Activated CD8-positive, alpha-beta memory T cell treated with anti-CD3 and anti-CD28 coated beads, Interleukin-2, amount 10 ng/mL, durations not matched to agents 7 days and 5 days (primary cell): ENCODE measurements at places on chromosomes 7 and 10. TPM values are rescaled to one million over a fixed set of nuclear protein-coding genes. Genes with fewer than 3 reads are reported as not detected.

The SPDYE6 gene
- total RNA-seq: not detected

The INA gene
- 0.70 TPM for total RNA-seq

The CYP26A1 gene
- total RNA-seq: not detected

The PCGF5 gene
- 41.7 TPM for total RNA-seq

The KIAA1217 gene
- total RNA-seq: 0.70 TPM

The UNCX gene
- total RNA-seq: not detected

The CCDC3 gene
- 0.12 TPM for total RNA-seq

The TMEM225B gene
- total RNA-seq: 2.3 TPM

DNA sequence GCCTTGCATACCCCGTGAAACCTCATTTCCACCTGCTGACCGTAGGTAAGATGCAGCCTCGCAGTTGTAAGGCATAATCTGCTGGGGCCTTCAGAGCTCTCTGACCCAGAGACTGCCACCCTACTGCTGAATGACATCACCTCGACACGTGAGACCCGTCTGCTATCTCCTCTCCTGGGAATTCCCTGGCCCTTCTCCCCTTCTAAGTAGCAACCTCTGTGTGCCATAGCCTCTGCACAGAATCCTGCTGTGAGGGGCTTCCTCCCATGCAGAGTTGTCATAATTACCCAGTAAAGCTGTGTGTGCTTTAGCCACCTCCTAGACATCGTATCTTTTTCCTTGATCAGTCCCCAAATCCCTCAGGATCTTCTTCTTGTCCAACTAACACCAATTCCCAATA, 106.7 kb downstream of the CACNB2 start:
- H3K4me3 ChIP-seq: no peak overlapping the region
- H3K36me3 ChIP-seq: no peaks in the 10 kb centered on the region
- H3K27me3 ChIP-seq: no peaks in the 10 kb centered on the region
- H3K4me1 ChIP-seq: no peaks in the 10 kb centered on the region

GRCh38 chr10:104925232-104925851, 284.3 kb downstream of the SORCS3 start:
- H3K4me1 ChIP-seq: no peaks in the 10 kb centered on the region
- no peak overlapping the region for H3K27ac ChIP-seq
- DNase-seq: no peak
- no peak overlapping the region for H3K4me3 ChIP-seq

DNA sequence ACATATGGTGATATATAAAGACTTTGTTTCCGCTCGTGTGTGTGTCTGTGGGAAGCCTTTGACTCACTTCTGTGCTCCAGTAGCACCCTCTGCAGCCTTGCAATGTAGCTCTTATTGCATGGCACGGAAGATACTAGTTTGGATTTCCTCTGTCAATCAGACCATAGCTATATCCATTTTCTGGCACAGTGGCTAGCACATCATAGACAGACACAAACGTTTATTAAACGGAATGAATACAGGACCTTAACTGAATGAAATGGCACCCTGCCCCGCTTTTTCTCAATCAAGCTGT, 124.0 kb upstream of the PTPN20 start:
- DNase-seq: peak; percentile 76
- peak overlapping the region; percentile 62 for H3K27ac ChIP-seq
- H3K4me3 ChIP-seq: peak overlapping the region; percentile 84
- H3K27me3 ChIP-seq: peaks cover 6% of the 10 kb centered on the region
- H3K4me1 ChIP-seq: peaks cover 8% of the 10 kb centered on the region

DNA sequence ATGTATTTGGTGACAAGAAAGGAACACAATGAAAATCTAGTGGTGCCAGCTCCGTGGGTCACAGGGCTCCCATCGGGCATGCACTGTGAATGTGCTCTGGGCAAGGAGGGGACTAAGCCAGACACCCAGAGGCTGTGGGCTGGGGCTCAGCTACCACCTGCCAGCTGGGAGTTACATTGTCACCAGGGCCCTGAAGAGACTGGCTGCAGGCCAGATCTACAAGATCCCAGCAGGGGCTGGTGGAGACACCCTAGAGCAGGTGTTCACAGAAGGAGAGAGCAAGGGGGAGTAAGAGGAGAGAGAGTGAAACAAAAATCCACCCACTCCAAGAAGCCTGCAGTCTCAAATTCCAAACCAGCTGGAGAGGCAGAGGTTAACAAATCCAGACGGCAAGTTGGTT, 116.6 kb upstream of the ADCY1 start:
- no peak for DNase-seq
- H3K27ac ChIP-seq: no peak overlapping the region
- H3K4me1 ChIP-seq: no peaks in the 10 kb centered on the region
- H3K4me3 ChIP-seq: no peak overlapping the region
- H3K36me3 ChIP-seq: no peaks in the 10 kb centered on the region

GRCh38 chr7:140402178-140402835, 1.6 kb upstream of the RAB19 start:
- H3K27ac ChIP-seq: peak overlapping the region; percentile 73
- no peak for DNase-seq
- H3K4me3 ChIP-seq: peak overlapping the region; percentile 28
- H3K27me3 ChIP-seq: no peaks in the 10 kb centered on the region
- peaks cover 47% of the 10 kb centered on the region for H3K4me1 ChIP-seq

DNA sequence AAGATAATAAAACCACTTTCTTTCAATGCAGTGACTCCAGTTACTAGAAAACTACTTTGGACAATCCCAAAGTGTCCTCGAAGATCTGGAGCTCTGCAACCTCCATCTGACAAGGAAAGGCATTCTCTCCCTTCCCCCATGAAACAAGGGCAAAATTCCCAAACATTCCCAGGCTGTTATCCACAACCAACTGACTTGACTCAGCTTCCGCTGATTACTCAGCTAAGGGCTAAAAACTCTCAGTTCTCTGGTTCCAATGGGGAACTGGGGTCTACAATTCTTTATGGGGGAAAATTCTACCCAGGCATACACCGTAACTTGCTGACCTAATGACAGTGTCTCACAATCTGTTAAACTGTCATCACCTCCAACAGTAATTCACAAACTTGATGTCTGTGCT, 48.4 kb downstream of the SFMBT2 start:
- DNase-seq: no peak
- H3K36me3 ChIP-seq: peaks cover 89% of the 10 kb centered on the region
- no peak overlapping the region for H3K4me3 ChIP-seq
- peaks cover 14% of the 10 kb centered on the region for H3K4me1 ChIP-seq
- H3K27me3 ChIP-seq: no peaks in the 10 kb centered on the region

- no peak for DNase-seq
- no peaks in the 10 kb centered on the region for H3K27me3 ChIP-seq
- H3K36me3 ChIP-seq: peaks cover 1% of the 10 kb centered on the region
- no peak overlapping the region for H3K4me3 ChIP-seq
These were observed 216.4 kb downstream of the MLLT10 start for GRCh38 chr10:21750424-21750823.

DNA sequence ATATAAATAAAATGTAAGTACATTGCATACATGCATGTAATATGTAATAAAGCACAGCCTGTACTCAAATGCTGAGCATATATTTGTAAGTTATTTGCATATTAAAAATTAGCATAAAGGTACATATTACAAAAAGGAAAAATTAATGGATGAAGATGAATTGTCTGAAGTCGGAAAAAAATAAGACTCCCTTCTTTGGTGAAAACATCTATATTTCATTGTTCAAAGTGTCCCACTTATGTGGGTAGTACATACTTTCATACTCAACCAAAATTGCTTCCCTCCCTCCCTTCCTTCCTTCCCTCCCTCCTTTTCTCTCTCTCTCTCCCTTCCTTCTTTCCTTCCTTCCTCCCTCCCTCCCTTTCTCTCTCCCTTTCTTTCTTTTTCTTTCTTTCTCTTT, 498.1 kb downstream of the MAGI2 start:
- no peak overlapping the region for H3K4me3 ChIP-seq
- no peaks in the 10 kb centered on the region for H3K27me3 ChIP-seq
- no peaks in the 10 kb centered on the region for H3K36me3 ChIP-seq
- H3K4me1 ChIP-seq: no peaks in the 10 kb centered on the region
- H3K27ac ChIP-seq: no peak overlapping the region

DNA sequence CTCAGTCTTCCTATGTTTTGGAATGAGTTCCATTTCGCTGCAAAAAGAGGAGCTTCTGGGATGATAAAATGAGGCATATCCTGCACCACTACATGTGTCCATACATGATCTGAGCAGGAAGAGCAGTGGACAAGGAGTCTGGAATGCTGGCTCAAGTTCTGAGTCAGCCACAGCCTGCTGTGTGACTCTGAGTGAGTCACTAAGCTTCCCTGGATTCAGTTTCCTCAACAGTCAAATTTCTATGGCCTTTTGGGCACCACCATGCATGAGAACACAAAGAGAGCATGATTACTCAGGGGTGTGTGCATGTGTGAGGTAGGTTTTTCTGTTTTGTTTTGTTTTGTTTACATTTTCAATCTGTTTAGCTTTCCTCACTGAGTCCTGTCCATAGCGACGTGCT, 254.6 kb downstream of the ANKRD30A start:
- no peaks in the 10 kb centered on the region for H3K27me3 ChIP-seq
- no peak overlapping the region for H3K27ac ChIP-seq
- no peak for DNase-seq
- H3K4me3 ChIP-seq: no peak overlapping the region

GRCh38 chr7:141713890-141714289, 5.7 kb downstream of the WEE2 start:
- no peak overlapping the region for H3K4me3 ChIP-seq
- peaks cover 19% of the 10 kb centered on the region for H3K4me1 ChIP-seq
- DNase-seq: no peak
- H3K27ac ChIP-seq: no peak overlapping the region
- peaks cover 3% of the 10 kb centered on the region for H3K27me3 ChIP-seq
- peaks cover 4% of the 10 kb centered on the region for H3K36me3 ChIP-seq

- H3K4me1 ChIP-seq: peaks cover 40% of the 10 kb centered on the region
- H3K27me3 ChIP-seq: no peaks in the 10 kb centered on the region
- peaks cover 28% of the 10 kb centered on the region for H3K36me3 ChIP-seq
- H3K4me3 ChIP-seq: no peak overlapping the region
- DNase-seq: no peak
These were observed 77.9 kb downstream of the SGMS1 start for GRCh38 chr10:50545846-50546245.

GRCh38 chr7:138892812-138893211, 88.4 kb downstream of the KIAA1549 start:
- H3K4me1 ChIP-seq: peaks cover 3% of the 10 kb centered on the region
- peaks cover 8% of the 10 kb centered on the region for H3K27me3 ChIP-seq
- no peak overlapping the region for H3K27ac ChIP-seq
- H3K4me3 ChIP-seq: no peak overlapping the region
- H3K36me3 ChIP-seq: no peaks in the 10 kb centered on the region
- DNase-seq: no peak

- DNase-seq: no peak
- H3K27me3 ChIP-seq: peaks cover 36% of the 10 kb centered on the region
- H3K4me3 ChIP-seq: no peak overlapping the region
- H3K36me3 ChIP-seq: no peaks in the 10 kb centered on the region
- no peak overlapping the region for H3K27ac ChIP-seq
These were observed 1.9 kb downstream of the CACNB2 start for GRCh38 chr10:18142151-18142550.

GRCh38 chr10:52879091-52879807, 106.7 kb upstream of the MBL2 start:
- H3K4me1 ChIP-seq: no peaks in the 10 kb centered on the region
- H3K27me3 ChIP-seq: no peaks in the 10 kb centered on the region
- H3K4me3 ChIP-seq: no peak overlapping the region
- H3K36me3 ChIP-seq: no peaks in the 10 kb centered on the region
